ENCODE measurements at places on chromosomes 6 and 20.

- H3K27ac ChIP-seq, result no peak overlapping the region
- no peaks in the 10 kb centered on the region for H3K36me3 ChIP-seq
- no peak for DNase-seq
- H3K27me3 ChIP-seq, result peaks cover 39% of the 10 kb centered on the region
Observed at GRCh38 chr20:19928328-19929011, 88.7 kb upstream of the NAA20 start.

DNA sequence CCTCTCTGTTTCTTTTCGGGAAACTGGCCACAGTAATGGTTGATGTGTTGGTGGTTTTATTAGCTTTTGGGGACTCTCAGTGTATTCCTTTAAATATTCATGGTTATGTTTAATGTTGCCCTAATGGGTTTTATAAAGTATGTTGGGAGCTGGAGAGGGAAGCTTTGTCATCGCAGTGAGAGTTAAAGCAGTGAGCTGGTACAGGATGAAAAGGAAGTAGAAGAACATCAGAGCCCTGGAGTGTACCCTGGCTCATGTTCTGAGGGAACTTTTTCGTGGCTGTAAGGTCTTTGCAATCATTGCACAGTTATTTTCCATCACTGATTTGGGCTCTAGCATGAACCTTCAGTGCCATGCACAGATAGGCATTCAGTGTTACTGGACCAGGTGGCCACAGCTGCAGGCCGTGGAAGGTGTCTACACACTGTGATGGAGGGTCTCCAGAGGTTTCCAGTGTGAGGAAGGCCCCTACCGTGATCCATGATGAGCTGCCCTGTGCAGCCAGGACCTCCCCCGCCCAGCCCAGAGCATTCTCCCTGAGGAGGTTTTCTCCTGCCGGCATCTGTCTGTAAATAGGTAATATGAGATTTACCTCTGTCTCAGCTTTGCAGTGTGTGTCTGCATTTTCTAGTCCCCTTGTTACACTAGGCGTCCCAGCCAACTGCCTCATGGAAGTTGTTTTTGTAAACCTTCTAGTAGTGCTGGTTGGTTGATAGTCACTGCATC is 22.4 kb upstream of the TMEM217 start:
- no peaks in the 10 kb centered on the region for H3K27me3 ChIP-seq
- peaks cover 15% of the 10 kb centered on the region for H3K36me3 ChIP-seq
- H3K4me3 ChIP-seq, result no peak overlapping the region
- no peak overlapping the region for H3K27ac ChIP-seq
- H3K4me1 ChIP-seq, result peaks cover 21% of the 10 kb centered on the region

GRCh38 chr20:18754653-18755045 is 58.9 kb upstream of the SCP2D1 start:
- no peak overlapping the region for H3K27ac ChIP-seq
- H3K4me1 ChIP-seq, result peaks cover 31% of the 10 kb centered on the region
- H3K27me3 ChIP-seq, result no peaks in the 10 kb centered on the region
- no peak for DNase-seq

DNA sequence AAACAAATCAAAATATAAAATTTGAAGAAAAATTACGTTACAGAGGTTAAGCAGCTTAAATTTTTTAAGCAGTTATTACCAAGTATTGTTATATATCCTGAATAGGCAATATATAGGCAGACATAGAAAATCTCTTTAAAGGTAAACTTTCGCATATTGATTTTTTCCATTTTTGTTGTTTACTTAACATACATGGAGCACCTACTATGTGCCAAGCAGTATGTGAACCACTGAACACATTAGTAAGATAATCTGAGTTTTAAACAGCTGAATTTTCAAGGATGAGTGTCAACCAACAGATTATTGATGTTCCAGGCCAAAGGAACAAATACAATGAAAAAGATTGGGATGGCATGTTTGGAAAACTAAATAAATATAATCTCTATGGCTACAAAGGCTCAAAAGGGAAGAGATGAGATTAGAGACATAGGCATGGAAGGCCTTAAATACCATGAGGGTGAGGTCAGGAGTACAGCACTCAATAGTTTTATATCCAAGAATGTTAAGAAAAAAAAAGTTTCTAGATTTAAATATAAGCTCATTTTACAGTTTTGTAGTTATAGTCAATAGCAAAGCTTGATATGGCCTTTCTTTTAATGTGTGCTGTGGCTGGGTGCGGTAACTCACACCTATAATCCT is 277.5 kb downstream of the PTPRK start:
- DNase-seq, result no peak
- no peak overlapping the region for H3K27ac ChIP-seq
- H3K27me3 ChIP-seq, result no peaks in the 10 kb centered on the region
- H3K36me3 ChIP-seq, result no peaks in the 10 kb centered on the region

GRCh38 chr6:142543606-142544005 is 241.8 kb downstream of the ADGRG6 start:
- H3K36me3 ChIP-seq, result no peaks in the 10 kb centered on the region
- no peak overlapping the region for H3K27ac ChIP-seq
- H3K27me3 ChIP-seq, result peaks cover 22% of the 10 kb centered on the region
- no peaks in the 10 kb centered on the region for H3K4me1 ChIP-seq

- no peak overlapping the region for H3K4me3 ChIP-seq
- H3K27ac ChIP-seq, result no peak overlapping the region
- peaks cover 2% of the 10 kb centered on the region for H3K36me3 ChIP-seq
- peaks cover 5% of the 10 kb centered on the region for H3K4me1 ChIP-seq
Observed at GRCh38 chr6:163335056-163335455, 79.5 kb upstream of the QKI start.

All from central memory CD8-positive, alpha-beta T cell (primary cell).